Stimulated activated CD8-positive, alpha-beta memory T cell treated with anti-CD3 and anti-CD28 coated beads, Interleukin-7, amount 100 ng/mL, for 1 hour (primary cell): ENCODE measurements at places on chromosomes 4 and X.

DNA sequence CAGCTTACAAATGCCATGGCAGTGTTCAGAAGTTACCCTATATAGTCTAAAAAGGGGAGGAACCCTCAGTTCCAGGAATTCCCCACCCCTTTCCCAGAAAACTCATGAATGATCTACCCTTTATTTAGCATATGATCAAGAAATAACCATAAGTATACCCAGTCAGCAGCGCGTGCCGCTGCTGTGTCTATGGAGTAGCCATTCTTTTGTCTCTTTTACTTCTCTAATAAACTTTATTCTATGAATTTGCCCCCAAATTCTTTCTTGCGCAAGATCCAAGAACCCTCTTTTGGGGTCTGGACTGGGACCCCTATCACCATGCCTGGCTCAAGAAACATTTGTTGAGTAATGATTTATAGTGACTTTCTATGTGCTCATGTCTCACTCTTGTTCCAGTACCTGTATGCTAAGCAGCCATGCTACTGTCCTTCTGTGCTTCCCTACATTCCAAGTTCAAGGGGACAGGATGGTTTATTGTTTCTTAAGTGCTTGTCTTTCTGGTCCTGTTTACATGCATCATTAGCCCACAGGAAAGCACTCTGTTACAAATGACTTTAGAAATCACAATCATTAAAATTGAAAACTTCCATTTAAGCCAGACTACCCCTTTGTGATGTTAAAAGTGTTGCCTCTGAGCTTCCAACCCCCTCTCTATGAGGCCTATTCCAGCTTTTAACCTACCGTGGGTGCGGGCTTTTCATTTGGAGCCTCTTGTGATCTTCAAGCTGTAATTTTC is 63.4 kb upstream of the S100G start:
- DNase-seq = no peak

GRCh38 chr4:150192986-150193385 is 114.7 kb downstream of the DCLK2 start:
- no peak for DNase-seq

DNA sequence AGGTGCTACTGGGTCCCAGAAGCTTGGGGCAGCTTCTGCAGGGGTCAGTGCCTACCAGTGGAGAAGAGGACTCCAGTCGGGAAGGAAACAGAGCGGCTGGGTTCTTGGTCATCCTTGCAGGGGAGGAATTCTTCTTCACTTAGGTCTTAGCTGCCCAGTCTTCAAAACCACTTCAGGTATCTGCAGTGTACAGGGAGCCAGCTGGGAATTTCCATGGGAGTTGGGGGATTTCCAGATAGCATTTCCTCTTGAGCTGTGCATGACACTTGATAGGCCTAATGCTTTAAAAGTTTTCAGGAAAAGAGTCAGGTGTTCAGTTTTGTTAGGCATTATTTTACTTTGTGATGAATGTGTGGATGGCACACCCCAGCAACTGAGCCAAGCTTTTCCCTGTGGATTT is 58.1 kb upstream of the ENPP6 start:
- DNase-seq = no peak

GRCh38 chr4:152077582-152077981 is 316.8 kb upstream of the GATB start:
- DNase-seq = no peak

DNA sequence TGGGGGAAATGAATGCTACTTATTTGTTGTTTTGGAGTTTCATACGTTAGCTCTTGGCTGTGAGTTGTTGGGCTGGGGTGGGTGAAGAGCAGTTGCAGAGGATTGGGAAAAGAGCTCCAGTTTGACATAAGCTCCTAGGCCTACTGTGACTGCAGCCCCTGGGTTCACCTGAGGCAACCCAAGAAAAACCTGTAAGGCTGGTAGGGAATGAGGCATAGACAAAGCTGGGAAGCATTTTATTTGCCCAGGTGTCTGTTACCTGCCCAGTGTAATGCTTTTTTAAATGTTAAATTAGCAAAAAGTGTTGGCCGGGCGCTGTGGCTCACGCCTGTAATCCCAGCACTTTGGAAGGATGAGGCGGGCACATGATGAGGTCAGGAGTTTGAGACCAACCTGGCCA is 160.0 kb downstream of the FHIP1A start:
- DNase-seq = no peak

GRCh38 chr4:72888331-72888730 is 181.2 kb downstream of the COX18 start:
- DNase-seq = no peak

GRCh38 chr4:147548256-147548655 is 67.4 kb downstream of the EDNRA start:
- no peak for DNase-seq

DNA sequence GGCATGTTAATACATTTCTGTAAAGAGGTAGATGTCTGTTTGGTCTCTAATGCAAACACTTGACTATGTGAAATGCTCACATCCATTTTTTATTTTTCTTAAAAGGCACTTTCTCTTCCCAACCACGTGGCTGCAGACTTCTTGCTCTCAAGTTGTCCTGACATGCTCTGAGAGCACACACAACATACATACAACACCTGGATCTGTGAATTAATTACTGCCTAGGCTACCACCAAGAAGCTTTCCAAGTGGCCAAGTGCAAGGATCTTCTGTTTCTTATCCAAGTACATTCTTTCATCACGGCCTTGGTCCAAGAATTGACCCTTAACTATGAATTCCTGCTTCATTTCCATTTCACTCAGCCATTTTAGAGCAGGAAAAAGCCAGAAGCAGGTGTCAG is 110.8 kb downstream of the SPRY1 start:
- no peak for DNase-seq

DNA sequence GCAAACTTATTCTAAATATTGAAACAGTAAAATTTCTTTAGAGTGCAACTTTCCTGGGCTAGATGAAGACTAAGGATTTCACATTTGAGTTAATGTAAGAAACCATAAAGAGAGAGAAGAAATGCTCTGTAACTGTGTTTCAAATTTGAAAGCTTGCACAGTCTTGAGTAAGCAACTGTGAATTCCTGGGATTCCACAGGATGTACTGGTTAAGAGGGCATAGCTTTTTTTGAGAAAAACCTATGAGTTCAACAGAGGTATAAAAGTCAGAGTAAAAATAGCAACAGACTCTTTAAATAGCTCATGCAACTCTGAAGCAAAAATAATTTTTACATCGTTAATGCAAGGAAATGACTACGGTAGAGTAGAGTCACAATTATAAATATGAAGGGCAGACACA is 25.5 kb downstream of the ZNF330 start:
- DNase-seq = no peak

DNA sequence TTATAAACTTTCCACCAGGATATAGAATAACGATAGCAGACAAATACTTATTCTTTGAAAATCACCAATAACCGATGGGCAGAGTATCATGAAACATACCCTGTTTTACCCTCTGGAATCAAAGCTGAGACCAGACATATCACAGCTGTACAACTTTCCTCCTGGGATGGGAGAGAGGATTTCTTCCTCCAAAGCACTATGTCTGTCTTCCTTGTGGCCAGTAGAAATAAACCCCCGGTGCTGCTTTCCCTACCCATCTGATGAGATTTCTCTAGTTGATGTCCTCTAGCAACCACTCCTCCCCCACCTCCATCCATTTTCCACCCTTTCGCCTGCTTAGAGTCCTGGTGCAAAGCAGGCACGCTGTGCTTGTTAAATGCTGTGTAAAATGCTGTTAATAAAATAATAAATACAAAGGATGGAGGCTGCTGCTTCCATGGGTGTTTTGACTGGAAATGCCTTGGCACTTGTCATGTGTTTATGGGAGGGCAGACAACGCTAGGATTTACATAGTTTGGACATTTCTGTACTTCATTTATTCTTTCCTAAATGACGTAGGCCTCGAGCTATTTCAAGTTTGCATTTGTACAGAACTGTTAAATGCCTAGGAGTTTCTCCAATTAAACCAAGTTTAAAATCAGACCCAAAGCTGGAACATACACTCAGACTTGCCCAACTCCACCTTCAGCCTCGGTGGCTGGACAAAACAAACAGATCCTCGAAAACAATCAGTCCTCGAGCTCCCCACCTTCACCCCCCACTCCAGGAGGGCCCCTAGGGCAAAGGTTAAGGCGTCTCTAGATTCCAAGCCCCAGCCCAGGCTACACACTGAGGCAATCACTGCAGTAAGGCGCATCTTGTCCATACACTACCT is 10.1 kb downstream of the BCOR start:
- DNase-seq = no peak

DNA sequence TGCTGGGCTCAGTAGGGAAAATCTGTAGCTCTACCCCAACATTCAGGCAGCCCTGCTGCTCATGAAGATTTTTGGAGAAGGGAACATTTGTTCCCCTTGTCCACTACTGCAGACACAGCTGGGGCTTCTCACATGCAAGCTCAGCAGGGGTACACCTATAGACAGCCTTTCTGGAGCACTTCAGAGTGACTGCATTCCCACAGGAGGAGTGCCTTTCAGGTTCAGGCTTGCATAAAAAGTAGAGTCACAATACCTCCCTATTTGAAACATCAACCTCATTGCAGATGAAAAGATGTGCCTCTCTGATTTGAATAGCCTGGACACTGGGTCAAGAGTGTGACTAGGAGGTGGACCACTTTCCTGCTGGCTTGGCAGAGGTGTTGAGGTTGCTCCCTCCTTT is 53.3 kb upstream of the NAP1L2 start:
- no peak for DNase-seq

DNA sequence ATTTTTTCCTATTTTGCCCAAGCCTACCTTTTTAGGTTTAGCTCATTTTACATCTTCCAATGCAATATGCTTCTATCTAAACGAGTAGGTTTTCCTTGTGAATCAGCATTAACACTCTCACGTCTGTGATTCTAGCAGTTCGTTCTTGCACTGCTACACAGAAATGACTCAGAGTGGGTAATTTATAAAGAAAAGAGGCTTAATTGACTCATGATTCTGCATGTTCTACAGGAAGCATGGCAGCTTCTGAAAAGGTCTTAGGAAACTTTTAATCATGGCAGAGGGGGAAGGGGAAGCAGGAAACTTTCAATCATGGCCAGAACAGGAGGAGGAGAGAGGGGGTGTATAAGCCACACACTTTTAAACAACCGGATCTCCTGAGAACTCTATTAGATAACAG is 44.9 kb downstream of the SPANXN1 start:
- DNase-seq = no peak

GRCh38 chr4:78414116-78414515 is 137.5 kb upstream of the ANXA3 start:
- no peak for DNase-seq

DNA sequence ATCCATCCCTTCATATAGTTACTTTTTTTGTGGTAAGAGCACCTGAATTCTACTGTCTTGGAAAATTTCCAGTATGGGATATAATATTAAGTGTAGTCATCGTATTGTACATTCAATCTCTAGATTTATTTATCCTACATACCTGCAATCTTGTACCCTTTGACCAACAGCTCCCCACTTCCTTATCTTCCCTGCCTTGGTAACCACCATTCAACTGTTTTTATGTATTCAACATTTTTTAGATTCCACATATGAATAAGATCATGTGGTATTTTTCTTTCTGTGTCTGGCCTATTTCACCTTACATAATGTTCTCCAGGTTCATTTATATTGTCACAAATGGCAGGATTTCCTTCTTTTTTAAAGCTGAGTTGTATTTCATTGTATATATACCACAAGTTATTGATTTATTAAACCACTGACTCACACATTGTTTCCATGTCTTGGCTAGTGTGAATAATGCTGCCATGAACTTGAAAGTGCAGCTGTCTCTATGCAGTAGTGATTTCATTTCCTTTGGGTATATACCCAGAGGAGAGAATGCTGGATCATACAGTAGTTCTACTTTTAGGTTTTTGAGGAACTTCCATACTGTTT is 572.5 kb downstream of the MAGEB5 start:
- DNase-seq = no peak

- no peak for DNase-seq
These were observed 8.4 kb upstream of the ASMT start for GRCh38 chrX:1606496-1606895.

DNA sequence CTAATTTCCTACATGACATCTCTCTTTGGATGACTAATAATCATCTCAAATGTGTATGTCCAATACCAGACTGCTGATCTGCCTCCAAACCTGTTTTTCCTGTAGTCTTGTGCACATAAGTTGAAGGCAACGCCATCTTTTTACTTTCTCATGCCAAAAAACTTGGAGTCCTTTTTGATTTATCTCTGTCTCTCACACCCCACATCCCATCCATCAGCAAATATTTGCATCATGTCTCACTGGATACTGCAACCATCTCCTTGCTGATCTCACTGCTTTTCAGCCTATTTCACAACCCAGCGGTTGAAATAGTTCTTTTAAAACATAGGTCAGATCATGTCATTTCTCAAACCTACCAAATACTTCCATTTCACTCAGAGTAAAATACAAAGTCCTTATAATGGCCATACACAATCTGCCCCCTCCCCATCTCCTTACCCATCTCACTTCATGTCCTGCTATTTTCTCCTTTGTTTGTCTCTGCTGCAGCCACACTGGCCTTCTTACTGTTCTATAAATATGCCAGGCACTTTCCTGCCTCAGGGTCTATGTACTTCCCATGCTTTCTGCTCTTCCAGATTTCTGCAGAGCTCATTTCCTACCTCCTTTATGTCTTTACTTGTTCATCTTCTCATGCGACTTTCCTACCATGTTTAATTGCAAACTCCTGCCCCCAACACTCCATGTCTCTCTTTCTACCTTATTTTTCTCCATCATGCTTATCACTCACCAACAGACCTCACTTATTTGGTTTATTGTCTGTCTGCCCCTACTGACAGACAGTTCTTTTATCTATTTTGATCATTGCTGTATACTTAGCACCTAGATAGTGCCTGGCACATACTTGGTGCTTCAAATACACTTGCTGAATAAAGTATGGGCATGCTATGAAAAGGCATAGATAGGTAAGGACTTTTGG is 98.8 kb downstream of the ANXA3 start:
- no peak for DNase-seq

GRCh38 chrX:91311969-91312368 is 122.7 kb upstream of the PABPC5 start:
- DNase-seq = no peak

DNA sequence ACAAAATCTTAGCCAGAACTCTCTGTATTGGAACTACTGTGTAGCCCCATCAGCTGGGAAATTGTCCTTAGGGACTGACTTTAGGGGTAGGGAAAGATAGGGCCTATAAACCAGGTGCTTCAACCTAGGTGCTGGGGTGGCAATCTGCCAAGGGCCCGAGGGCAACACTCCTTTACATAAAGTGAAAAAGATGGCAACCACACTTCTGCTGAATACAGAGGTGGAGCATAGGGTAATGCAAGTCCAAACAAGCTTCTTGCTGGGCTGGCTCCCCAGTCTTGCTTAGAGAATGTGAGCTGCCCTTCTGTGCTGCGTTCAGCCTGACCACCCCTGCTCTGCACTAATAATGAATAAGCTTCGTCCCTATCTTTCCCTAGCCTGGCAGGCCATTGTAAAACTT is 9.8 kb downstream of the ZBTB33 start:
- no peak for DNase-seq

GRCh38 chr4:20192736-20193135 is 59.0 kb upstream of the SLIT2 start:
- no peak for DNase-seq

DNA sequence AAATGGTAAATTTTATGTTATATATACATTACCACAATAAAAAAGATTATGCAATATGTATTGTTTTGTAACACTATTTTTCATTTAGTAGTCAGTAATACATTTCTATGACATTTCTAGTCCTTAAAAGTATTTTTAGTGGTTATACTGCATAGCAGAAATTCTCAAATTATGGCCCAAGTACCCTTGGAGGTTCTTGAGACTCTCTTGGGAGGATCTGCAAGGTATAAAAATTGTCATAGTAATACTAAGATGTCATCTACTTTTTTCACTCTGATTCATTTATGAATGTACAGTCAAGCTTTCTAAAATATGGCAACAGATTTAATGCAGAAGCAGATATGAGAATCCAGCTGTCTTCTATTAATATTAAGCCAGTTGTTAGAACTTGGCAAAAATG is 138.6 kb upstream of the NAP1L5 start:
- no peak for DNase-seq
